ENCODE measurements at places on chromosomes 16 and 17.

DNA sequence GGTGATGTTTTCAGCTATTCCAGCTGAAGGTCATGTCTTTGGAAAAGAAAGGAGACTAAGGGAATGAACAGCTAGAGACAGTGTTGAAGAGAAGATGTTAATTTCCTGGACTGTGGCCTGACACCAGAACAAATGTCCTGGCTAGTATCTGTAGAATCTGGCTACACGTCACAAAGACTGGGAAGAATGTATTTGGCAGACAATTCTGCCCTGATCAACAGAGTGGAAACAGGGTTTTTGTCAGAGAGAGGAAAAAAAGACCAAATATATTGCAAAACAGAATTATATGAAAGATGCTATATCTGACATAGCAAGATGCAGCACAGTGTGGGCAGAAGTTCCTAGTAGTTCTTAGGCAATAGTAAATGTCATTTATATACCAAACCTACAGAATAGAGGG lies 17.0 kb upstream of the ANKFN1 start:
- DNase-seq = no peak

- no peak for DNase-seq
Observed at GRCh38 chr17:58086953-58087352, 3.7 kb downstream of the DYNLL2 start.

- DNase-seq = no peak
Observed at GRCh38 chr16:74186561-74186971, 110.0 kb upstream of the PSMD7 start.

DNA sequence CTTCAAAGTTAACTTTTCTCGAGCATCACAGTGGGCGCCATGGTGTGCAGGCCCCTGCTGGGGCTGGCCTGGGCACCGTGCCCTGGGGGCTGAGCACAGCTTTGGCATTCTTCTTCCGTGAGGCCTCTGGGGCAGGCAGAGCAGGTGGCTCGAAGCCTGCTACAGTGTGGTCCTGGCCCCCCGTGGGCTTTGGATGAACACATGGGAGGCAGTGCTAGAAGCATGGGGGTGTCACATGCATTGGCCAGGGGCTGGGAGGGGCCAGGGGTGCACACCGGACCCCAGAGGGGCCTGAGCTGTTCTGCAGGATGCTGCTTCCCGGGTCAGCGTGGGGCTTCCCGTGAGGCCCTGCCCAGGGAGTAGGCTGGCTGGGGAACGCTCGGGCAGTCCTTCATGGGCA lies 12.1 kb upstream of the C16orf74 start:
- no peak for DNase-seq

DNA sequence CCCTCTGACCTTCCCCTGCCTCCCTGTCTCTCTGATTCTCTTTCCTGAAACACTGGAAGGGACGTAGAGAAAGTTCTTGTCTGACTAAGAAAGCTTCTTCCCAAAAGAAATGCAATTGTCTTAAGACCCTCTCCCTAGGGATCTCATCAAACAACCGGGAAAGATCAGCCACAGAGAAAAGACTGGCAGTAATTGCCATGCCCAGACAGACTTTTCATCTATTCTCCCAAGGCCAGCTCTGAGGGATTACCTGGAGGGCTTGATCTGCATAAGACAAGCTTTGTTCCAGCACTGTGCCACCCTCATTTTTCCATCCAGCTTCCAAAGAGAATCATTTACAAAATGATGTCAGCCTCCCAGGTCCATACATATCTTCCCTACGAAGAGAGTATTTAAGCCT lies 38.8 kb upstream of the HS3ST3A1 start:
- no peak for DNase-seq

GRCh38 chr17:74165797-74166365 lies 37.6 kb upstream of the RPL38 start:
- no peak for DNase-seq

DNA sequence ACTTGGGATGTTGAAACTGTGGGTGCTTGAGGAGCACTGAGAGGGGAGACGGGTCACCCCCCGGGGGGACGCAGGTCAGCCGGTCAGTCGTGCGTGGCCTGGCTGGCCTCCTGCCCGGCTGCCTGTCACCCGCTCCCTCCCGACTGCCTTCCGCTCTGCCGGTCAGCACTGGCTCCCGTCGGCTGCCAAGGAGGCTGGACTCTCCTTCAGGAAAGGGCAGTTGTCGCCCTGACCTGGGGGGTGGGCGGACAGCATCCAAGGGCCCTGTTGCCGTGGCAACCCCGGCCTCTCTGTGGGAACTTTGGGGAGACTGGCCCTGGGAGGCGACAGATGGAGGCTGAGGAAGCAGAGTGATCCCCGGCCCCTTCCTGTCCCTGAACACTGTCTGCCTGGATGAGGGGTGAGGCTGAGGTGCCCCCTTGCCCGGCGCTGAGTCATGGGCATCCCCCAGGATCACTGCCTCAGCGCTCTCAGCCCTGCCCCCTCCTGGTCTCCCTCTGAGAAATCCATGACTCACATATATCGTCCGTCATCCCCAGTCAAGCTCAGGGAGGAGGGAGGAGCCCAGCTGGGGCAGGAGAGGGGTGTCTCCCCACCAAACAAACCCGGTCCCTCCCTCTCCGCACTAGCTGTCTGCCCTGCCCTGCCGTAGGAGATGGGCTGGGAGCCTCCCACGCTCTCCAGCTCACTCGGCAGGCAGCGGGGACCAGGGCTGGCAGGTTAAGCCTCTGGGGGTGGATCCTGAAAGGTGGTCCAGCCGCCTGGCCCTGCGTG lies at the start of gene ADGRG1:
ADGRG1 (plus strand) TSS at position 623 of the 774 bp plus-strand sequence. CDS start 21,658 bp downstream, outside the sequence.
- no peak for DNase-seq

GRCh38 chr17:877630-878029 lies 95.5 kb downstream of the MRM3 start:
- no peak for DNase-seq

DNA sequence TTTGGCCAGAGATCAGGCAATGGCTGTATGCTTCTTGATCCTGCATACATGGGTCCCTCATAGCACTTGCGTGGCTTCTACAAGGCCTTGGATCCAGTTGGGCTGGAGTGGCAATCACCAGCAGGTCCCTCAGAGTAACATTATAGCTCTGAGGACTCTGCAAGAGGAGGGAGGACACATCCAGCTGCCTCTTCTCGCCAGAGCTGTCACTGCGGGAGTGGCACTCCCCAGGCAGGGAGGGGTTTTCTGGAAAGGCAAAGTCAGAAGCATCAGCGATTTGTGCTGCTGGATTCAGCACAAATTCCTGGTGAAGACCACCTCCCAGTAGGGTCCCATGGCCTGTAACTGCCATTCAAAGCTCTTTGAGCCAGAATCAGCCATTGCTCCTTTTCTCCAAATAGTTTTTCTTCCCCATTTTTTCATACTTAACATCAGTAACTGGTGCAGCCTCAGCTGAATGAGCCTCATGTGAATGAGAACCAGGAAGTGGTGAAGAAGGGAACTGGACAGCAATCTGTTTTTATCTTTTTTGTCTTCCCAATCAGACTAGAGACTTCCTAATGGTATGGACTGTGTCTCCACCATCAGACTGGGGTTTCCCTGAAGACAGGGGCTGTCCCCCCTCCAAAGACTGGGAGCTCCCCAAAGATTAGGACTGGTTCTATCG lies 40.6 kb upstream of the HOXB13 start:
- no peak for DNase-seq

GRCh38 chr16:10660950-10661635 lies 33.6 kb downstream of the TEKT5 start:
- no peak for DNase-seq

DNA sequence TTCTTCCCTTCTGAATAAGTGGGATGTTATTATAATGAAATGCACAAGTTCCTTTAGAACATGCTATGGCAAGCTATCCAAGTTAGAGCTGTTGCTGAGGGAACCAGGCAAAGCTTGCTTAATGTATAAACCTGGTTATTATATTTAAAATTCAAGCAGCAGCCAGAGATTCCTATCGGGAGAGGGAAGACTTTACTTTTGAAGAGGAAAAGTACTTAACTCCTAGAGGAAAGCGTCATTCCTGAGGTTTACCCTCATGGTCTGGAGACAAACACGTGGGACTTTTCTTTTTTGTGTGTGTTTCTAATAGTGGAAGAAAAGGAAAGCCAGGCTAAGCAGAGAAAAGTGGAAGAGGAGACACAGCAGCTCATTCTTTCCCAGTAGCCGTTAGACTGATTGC lies 39.9 kb upstream of the MYH10 start:
- DNase-seq = no peak

DNA sequence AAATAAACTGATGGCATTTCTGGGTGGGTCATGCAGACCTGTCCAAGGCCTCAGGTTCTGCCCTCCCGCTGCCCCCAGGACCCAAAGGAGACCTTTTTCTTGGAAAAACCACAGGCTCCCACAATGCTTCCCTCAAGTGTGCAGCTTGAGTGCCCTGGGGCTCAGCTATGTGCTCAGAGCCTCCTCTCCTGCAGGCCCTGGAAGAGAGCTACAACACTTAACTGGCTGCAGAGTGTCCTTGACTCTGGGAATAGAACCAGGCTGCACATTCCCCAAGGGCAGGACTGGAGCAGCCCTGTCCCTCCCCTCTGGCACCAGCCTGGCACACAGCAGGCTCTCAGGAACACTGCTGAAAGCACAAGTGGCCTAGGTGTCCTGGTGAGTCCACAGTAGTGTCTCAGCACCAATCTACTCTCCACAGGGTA lies 4.8 kb upstream of the SREBF1 start:
- DNase-seq = peak; percentile 65

DNA sequence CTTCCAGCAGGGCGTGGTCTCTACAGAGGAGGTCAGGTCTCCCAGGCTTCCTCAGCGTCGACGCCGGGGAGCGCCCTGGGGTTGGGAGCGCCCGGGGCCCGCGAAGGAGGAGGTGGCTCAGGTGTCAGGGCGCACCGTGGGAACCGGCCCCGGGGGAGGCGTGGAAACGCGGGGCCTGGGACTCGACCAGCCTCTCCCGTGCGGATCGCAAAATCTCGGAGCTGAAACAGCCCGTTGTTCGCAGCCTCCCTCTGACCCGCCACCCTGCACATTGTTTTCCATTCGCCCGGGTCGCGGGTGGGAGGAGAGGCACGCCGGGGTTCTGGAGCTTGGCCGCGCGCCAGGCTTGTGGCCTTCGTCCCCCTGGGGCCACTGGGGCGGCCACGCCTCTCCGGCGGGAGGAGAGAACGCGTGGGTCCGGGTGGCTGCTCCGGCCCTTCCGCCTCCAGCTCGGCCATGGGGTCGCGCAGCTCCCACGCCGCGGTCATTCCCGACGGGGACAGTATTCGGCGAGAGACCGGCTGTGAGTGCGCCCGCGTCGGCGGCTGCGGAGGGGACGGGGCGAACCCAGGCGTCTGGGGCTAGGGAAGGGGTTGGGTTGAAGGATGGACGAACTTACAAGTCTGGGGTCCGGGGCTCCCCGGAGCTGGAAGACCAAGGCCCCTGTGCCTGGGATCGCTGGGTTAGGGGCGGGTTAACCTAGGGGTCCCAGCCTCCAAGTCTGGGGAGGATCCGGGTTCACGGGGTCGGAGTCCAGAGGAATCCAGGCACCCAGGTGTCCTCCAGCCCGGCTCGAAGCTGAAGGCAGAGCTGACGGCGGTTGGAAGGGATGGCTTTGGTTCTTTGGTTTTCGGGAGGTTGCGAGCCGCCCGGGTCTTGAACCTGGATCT lies at the start of gene CHP2:
CHP2 (plus strand) TSS at position 433 of the 890 bp plus-strand sequence; CDS start at position 457, 24 bp downstream.
- no peak for DNase-seq

GRCh38 chr16:2825906-2826305 lies 4.2 kb upstream of the ZG16B start:
- DNase-seq = no peak

DNA sequence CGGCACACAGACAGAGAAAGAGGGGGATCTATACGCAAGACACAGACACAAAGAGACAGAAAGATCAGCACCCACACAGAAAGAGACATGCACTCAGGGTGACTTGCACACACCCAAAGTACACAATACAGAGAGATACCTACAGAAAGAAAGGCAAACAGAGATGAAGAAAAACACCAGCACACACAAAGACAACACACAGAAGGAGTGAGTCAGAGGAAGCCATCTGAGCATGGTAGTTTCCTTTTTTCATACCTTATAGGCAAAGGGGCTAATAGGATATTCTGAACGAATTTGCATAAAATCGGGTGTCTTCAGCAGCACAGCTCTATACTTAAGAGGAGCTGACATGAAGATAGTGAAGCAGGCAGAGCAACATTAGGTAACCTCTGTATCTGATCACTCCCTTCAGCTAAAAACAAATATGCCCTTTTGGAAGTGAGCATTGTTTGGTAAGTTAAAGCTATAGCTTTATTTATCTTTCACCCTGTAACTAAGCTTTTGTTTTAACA lies 198.6 kb downstream of the AATF start:
- no peak for DNase-seq

DNA sequence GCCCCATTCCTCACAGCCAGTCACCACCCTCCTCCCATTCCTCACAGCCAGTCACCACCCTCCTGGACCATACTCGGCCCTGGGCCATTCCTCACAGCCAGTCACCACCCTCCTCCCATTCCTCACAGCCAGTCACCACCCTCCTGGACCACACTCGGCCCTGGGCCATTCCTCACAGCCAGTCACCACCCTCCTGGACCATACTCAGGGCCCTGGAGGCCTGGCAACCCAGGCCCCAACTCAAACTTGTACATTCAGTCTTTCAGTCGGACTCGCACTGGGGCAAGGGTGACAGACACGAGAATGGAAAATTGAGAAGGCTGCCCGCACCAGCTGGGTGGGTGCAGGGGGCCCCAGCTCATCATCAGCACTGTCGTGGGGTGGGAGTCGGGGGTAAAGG lies 30.4 kb upstream of the FOXK2 start:
- DNase-seq = no peak

- no peak for DNase-seq
Observed at GRCh38 chr17:73165616-73166404, 1.0 kb downstream of the SSTR2 start.

GRCh38 chr16:53785044-53785443 lies 81.1 kb downstream of the FTO start:
- no peak for DNase-seq

- no peak for DNase-seq
Observed at GRCh38 chr16:84446596-84447392, 57.7 kb downstream of the MEAK7 start.

DNA sequence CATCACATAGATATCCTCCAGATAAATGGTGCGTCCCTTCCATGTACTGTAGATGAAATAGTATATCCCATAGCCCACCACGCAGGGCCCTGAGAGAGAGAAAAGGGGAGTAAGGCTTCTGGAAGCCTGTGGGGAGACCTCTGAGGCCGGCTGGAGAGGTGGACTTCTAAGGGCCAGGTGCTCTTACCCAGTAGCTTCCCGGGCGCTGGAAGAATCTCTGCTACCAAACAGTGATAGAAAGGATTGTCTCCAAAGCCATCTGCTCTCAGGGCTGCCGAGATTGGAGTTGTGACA lies 718 bp downstream of the SAT2 start:
- no peak for DNase-seq

DNA sequence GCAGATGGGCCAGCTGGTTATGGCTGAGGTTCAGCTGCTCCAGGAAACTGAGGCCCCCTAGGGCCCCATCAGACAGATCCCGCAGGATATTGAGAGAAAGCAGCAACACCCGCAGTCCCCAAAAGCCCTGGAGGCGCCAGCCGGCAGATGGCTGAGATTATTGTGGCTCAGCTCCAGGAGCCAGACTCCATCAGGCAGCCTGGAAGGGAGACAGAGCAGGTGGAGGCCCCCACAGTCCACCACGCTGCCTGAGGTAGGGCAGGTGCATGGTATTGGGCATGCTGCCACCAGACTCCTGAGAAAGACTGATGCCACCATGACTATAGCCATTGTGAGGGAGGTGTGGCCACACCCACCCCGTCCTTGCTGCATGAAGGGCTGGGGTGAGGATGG lies 9.5 kb upstream of the TMEM101 start:
- DNase-seq = no peak
